ENCODE measurements at places on chromosomes 3 and 15. TPM values are rescaled to one million over a fixed set of nuclear protein-coding genes. Genes with fewer than 3 reads are reported as not detected.

GRCh38 chr3:172152874-172153273 is 113.5 kb downstream of the FNDC3B start:
- no peak for DNase-seq

GRCh38 chr15:68818769-68819494 is 1.8 kb downstream of the ANP32A start:
- peak; percentile 70 for DNase-seq

- peak; percentile 48 for DNase-seq
These were observed 602 bp upstream of the BAHD1 start for GRCh38 chr15:40439960-40440742.

GRCh38 chr3:29972320-29972993 is 633.9 kb upstream of the TGFBR2 start:
- DNase-seq: peak; percentile 84

- DNase-seq: no peak
These were observed 13.2 kb upstream of the ZBTB20 start for GRCh38 chr3:115160295-115160694.

GRCh38 chr3:126913524-126913923 is 69.4 kb upstream of the PLXNA1 start:
- DNase-seq: no peak

DNA sequence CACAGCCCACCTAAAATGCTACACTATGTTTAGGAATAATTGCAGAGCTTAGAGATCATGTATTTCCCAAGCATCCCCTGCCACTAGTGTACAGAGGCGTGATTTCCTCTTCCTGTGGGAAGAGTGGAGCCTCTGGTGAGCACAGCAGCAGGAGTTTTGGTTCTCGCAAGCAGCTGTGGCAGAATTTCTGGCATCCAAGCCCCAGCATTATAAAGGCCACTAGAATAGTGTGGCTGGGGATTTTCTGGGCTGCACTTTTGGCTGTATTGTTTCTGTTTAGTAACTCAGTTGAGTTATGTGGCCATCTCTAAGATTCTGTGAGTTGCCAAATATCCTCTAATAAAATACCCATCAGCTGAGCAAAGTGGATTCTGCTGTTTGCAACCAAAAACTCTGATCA is 64.7 kb downstream of the GPR176 start:
- DNase-seq: no peak

DNA sequence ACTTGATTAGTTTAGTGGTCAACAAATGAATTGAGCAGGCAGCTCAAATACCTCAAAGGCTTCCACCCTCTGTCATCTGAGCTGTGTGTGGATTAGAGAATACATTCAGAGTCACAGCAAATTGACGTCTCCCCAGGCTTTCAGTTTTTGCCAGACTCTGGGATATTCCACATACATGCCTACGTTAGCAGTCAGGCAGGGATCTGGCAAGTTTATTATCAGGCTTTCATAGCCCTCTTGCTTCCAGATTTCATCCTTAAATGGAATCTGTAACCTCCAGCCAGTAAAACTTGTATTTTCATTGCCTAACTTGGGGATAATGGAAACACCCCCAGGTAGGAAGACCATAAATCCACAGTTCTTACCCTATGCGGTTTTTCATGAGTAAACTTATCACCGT is 115.9 kb downstream of the RASA2 start:
- no peak for DNase-seq

- peak; percentile 50 for DNase-seq
These were observed 61.6 kb downstream of the LRTM1 start for GRCh38 chr3:54866251-54866650.

GRCh38 chr3:10189557-10190354 is 25.0 kb downstream of the IRAK2 start:
- peak; percentile 14 for DNase-seq

- no peak for DNase-seq
These were observed 360.7 kb downstream of the NSUN3 start for GRCh38 chr3:94423578-94423977.

DNA sequence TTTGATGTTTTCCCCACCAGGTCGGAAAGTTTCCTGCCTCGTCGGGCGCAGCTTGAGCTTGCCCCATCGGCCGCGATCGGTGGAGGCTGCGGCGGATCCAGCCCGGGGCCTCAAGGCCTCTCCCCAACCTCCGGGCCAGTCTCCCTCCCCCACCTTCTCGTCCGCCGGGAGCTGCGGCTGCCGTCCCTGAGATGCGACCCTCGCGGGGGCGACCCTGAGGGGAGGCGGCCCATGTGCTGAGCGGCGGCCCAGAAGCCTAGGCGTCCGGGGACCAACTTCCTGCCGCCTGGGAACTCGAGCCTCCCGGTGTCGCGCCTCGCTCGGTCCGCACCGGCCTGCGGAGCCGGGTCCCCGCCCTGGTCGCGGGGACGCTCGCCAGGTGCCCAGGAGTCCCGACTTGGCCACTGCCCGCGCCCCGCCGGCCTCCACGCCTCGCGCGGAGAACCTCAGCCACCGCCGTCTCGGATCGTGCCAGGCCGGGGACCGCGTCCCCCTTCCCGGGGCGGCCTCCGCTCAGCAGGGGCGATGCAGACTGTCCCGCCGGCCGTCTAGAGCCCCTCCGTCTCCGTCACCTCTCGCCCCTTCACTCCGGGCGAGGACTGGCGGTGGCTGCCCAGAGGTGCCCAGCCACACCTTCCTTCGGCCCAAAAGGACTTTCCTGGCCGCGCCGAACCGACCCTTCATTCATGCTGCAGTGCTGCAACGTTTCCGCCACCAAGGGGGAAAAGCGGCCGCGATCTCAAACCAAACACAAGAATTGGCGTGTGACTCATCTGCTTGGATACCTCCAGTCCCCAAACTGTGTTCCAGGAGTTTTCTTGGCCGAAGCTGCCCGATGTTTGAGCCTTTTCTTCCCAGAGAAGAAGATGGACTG is 656 bp downstream of the SLMAP start:
- DNase-seq: peak; percentile 41

DNA sequence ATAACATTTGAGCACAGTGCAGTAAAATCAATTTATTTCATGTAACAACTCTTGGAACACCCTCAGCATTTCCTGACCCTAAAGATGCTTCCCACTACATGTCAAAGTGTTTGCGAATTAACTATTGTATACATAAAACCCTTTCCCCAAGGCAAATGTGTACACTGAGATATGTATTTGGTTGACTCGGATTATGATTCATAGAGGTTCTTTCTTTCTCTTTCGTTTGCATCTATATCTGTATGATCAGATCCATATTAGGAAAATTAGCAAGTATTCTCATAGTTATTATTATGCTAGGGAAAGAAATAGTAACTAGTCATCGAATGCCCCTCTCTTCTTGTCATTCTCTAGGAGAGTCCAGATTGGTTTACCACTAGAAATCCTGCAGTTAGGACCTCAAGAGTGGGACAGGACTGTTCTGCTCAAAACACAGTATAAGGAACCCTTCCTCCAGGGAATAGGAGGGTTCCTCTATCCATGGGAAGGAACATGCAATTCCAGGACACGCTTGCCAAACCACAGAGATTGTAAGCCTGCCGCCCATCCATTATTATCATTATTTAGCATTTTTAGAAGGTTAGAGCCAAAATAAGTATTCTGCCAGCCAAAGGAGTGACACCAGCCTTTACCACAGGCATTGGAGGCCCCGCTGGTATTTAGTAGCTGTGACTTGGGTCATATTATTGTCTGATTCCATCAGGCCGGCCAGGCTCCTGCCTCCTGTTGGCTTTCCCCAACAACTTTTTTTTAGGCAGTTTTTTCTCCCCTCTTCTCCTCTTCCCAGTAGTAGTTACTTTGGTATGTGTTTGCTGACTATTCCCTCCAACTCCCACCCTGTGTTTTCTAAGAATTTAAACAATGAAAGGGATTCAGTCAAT is 100.7 kb downstream of the GALK2 start:
- DNase-seq: no peak

DNA sequence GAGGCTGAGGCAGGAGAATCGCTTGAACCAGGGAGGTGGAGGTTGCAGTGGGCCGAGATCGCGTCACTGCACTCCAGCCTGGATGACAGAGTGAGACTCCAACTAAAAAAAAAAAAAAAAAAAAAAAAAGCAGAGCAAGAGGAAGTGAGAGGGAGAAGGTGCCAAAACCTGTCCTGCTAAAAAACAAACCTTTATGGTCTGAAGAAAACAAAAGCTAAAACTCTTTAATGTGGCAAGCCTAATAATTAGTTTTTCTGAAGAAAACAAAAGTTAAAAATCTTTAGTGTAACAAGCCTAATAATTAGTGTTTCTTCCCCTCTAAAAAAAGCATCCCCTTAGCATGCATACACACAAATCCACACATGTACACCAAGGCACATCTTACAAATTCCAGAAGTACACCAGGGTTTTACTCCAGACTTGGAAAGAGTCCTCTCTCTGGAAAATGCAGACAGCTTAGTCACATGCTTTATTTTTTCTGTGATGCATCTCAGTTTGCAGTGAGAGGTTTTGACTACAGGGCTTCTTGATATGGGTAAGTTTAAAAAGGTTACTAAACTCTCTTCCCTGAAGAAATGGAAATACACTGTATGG is 65.9 kb downstream of the HACD2 start:
- no peak for DNase-seq

- DNase-seq: no peak
These were observed 411.4 kb upstream of the PDZRN3 start for GRCh38 chr3:74036102-74036501.

DNA sequence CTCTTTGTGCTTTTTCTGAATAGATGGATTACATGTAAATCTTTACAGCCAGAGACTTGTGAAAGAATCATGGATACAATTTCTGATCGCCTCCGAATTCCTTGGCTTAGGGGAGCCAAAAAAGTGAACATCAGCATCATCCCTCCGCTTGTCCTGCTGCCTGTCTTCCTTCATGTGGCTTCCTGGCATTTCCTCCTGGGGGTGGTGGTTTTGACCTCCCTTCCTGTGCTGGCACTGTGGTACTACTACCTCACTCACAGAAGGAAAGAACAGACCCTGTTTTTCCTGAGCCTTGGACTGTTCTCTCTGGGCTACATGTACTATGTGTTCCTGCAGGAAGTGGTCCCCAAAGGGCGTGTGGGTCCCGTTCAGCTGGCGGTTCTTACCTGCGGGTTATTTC is 5.9 kb downstream of the ZDHHC23 start:
- DNase-seq: no peak

GRCh38 chr3:140553591-140553990 is 124.3 kb upstream of the TRIM42 start:
- no peak for DNase-seq

DNA sequence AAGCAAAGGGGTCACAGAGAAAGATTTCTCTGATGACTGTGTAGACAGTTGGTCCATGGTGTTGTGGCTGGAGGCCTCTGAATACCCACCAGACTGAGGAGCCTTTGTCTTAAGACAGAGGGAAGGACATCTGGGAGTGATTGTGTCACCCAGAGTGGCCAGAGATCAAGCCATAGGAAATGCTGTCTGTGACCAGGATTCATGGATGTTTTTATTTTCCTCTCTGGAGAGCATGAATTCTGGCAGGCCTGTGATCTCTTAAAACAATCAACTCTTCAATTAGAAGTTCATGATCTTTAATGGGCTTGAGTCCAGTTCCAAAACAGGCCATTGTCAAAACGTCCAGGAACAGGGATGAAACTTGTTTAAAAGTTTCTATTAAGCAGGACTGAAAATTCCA is 198.9 kb upstream of the CTDSPL start:
- DNase-seq: no peak

DNA sequence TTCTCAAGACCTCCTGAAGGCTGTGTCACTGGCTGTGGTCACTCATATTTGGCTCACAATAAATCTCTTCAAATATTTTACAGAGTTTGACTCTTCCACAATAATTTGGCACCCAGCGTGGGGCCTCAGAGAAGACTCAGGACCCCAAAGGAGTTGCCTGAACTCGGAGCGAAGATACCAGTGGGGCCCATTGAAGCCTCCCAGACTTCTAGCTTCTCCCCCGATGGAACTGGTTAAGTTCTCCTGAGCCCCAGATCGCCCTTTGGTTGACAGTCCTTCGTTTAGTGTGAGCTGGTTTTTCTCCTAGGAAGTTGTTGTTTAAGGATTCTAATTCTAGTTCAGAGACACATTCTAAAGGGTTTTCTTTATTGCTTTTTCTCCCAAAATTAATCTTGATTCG is 1.4 kb upstream of the SLC41A3 start:
- no peak for DNase-seq

- no peak for DNase-seq
These were observed 556.6 kb downstream of the GABRG3 start for GRCh38 chr15:27527490-27528067.

DNA sequence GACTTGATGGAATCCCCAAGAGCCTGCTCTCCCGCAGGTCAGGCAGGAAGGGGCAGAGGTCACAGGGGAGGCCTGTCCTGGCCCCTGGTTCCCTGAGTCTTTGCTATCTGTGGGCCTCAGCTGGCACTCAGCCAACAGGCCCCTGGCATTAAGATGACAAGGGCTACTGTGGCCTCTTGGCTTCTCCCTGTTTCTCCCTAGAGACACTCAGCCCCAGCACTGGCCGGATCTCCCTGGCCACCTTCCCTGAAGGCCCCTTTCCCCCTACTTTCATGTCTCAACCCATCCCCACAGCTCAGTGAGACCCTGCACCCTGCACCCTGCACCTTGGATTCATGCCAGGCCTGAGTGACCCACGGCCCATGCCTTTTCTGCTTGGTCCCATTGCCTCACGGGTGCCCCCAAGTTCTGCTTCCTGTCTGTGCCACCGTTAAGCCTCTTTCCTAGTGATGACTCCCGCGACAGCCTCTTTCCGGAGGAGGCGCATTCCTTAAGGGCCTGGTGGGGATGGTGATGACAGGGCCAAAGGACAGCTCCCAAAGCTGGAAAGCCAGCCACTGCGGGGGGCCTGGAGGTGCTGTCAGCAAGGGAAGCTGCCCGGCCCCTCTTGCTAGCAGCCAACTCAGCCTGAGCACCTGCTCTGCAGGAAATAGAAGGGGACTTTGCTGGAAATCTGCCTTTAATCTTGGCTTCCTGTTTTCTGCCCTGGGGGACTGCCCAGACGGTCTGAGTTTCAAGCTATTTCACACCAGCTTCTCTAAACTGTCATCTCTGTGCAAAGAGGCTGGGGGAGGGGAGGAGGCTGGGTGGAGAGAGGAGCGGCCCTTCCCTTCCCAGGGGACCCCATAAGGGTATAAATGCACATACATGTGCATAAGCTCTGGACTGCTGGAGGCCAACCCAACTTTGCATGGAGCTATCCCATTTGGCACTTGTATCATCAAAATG is 4.8 kb upstream of the CSK start:
- peak; percentile 87 for DNase-seq

GRCh38 chr15:63212050-63213004 is 22.9 kb downstream of the RAB8B start:
- DNase-seq: no peak

The AGTR1 gene
- 0.18 TPM for total RNA-seq

The NUP210 gene
- total RNA-seq: 0.10 TPM

The GOLGA8J gene
- total RNA-seq: not detected

The EXD1 gene
- not detected for total RNA-seq

The SLC12A1 gene
- total RNA-seq: not detected

The TM4SF4 gene
- not detected for total RNA-seq

The SLC24A5 gene
- not detected for total RNA-seq

The CPLX3 gene
- not detected for total RNA-seq

The MINAR1 gene
- total RNA-seq: 0.79 TPM

The AMT gene
- total RNA-seq: not detected

The SNTN gene
- total RNA-seq: not detected

The DAZL gene
- total RNA-seq: not detected

The CSPG4 gene
- 11.1 TPM for total RNA-seq

The RBPMS2 gene
- 0.06 TPM for total RNA-seq

The GOLGA8O gene
- total RNA-seq: not detected
